ENCODE measurements at places on chromosomes 4 and X. TPM values are rescaled to one million over a fixed set of nuclear protein-coding genes. Genes with fewer than 3 reads are reported as not detected.

Gene MANBA
- polyA plus RNA-seq = 23.3 TPM

Gene GAGE12H
- polyA plus RNA-seq = not detected

Gene INPP4B
- polyA plus RNA-seq = 4.7 TPM

Gene SSX4
- not detected for polyA plus RNA-seq

Gene ITM2A
- 104 TPM for polyA plus RNA-seq

DNA sequence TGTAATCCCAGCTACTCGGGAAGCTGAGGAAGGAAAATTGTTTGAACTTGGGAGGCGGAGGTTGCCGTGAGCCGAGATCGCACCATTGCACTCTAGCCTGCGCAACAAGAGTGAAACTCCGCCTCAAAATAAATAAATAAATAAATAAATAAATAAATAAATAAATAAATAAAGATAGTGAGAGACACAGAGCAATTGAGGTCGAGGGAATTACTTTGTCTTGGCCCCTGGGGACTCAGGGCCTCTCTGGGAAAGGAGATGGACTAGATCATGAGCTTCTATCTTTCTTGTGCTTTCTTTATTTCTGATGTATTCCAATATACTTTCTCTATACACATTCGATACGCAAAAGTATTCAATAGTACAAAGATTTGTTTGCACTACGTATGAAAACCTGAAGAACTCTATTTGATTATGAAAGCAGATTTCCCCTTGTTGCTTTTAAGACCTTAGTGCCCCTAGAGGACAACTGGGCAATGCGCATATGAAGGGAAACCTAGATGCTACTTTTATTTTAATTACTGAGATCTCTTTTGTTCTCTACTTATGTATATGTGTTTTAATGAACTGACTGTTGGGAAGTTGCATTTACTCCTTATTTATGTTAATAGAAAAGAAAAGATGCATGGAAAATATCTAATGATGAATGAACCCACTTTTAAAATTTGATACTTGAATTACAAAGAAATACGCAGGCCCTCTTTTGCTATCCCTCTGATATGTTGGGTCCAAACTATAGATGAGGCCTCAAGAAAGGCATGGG is 12.8 kb upstream of the ELOVL6 start:
- no peak for DNase-seq

DNA sequence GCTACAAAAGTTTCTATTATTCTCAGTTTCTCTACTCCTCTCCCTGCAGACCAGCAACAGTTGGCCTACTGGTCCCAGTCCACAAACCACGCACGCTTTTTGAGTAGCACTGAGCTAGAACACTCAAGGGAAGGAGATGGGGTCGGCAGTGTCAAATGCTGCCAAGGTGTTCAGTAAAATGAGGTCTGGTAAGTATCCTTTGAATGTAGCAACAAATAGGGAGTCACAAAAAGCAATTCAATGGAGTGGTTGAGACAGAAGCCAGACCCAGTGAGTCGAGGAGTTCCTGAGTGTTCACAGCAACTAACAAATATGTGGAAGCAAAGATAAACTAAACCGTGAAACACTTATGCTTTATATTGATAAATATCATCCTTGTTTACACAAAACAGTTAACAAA is 355.7 kb downstream of the MID1IP1 start:
- DNase-seq = no peak
